GM12878 (cell line): ENCODE measurements at places on chromosomes 3 and 15.

DNA sequence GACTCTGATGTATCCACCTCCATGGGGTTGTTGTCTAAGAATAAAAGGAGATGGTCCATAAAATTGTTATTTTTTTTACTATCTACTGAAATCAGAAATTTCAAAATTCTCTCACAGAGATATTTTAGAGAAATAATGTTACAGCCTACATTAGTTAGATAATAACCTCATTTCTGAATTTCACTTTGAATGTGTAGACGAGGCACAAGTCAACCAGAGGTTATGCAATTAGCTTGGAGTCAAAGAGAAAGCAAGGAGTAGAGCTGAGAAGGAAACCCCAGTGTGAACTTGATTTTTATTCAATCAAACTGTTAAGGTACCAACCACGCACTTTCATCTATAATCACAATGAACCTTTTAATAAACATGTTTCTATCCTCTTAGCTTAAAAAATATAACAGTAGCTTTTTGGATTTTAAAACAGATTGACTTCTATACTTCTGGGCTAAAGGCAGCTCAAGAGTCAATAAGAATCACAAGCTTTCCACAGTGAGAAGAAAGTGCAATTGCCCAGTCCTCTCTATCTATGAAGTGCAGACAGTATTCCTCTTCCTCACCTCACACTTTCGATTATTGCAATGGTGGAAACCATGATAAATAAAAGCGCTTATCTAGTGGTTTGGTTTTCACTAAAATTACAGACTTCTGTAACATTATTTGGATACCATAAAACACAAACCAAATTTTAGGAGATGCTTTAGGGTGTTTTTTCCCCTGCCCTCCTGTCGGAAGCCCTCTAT is 403.2 kb downstream of the ZBTB20 start:
- no peak for DNase-seq

DNA sequence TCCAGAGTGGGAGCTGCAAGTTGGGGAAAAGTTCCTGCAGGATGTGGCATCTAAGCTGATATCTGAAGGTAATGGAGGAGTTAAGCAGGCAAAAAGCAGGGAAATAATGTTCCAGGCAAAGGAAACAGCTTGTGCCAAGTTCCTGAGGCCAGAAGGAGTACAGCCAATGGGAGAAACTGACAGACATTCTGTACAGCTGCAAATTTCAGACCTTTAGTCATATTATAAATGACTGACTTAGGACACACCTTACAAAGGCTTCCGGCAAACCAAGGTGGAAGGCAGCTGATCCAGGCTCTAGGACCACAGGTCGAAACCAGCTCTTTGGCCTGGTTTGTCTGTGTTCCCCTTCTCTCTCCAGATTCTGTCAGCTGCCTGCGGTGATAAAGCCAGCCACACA is 9.3 kb downstream of the WWTR1 start:
- DNase-seq = no peak

DNA sequence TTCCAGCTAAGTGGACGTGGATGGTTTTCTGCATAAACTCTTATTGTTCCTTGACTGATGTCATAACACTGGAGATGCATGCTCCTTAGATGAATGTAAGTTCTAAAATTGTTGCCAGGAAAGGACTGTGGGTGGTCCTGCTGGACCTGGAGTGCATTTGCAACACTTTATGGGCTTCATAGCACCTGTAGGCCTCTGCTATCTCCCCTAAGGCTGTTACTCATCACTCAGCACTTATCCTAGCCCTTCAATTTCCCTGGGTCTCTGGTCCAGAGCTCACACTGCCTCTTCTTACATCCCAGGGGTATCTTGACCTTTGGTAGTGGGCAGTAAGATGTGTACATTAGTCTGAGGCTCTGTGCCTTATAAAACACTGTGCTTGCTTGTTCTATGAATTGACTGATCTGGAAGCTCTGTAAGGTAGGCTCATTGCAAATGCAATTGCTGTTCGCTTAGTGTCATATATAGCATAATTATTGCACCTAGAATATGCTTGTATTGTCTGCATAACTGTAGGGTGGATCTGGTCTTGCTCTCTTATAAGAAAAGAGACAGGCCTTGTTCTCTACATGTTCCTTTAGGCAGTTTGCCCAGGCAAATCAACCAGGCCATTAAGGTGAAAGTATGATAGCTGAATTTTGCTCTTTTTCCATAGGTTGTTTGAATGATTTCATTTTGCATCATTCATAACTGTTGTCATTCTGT is 35.8 kb downstream of the SLCO3A1 start:
- DNase-seq = no peak

DNA sequence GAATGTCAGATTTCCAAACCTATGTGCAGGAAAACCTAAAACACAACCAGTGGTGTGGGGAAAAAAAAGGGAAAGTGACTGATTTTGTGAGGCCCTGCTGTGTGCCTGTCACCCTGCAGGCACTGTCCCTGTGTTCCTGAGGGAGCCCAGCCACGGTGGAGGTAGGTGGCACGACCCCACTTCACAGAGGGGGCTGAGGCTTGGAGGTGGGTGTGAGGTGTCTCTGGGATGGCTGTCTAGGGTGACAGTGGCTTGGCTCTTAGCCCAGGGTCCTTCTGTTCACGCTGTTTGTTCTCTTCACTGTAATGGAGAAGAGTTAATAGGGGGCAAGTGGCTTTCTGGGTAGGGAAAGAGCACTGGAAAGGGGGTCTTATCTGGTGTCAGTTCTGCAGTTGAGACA is 22.6 kb downstream of the RASGRF1 start:
- no peak for DNase-seq

- DNase-seq = no peak
Measured at GRCh38 chr3:196604548-196604947, 34.9 kb upstream of the NRROS start.

DNA sequence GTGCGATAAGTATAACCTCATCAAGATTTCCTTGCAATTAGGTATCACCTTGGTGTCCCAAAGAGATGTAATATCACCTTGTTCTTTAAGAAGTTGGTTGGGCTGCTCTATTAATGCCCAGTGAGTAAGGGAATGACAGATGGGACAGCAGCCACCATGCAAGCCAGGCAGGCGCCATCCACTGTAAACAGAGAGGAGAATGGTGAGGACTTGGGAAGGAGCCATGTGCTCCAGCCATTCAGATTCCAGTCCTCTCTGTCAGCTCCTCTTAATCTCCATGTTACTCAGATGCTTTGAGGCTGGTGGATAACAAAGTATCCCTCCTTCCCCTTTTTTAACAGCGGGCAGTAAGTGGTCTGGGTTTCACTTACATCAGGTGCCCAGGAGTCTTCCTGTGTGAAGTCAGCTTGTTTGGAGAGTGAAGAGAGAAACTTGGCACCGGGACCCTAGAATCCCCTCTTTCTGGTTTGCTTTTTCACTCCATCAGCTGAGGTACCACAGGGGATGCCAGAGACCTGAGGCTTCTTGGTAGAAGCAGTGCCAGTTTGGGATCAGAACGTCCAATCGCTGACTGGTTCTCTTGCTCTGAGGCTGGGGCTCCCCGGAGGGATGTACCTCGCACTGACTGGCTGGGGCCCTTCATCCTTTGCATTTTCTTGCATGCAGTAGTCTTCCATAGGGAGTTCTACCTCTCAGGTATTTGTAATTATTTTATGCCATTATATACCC is 29.5 kb downstream of the SLCO3A1 start:
- no peak for DNase-seq

DNA sequence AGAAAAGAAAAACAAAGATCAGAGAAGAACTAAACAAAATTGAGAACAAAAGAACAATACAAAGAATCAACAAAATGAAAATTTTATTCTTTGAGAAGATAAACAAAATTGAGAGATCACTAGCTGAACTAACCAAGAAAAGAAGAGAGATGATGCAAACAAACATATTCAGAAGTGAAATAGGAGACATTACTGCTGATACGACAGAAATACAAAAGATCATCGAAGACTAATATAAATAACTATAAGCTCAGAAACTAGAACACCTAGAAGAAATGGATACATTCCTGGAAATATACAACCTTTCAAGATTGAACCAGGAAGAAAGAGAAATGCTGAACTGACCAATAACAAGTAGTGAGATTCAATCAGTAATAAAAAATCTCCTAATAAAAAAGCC is 533.1 kb upstream of the PPP2R3A start:
- no peak for DNase-seq

- no peak for DNase-seq
Measured at GRCh38 chr3:30813734-30814133, 80.7 kb downstream of the GADL1 start.
